H1 (cell line): ENCODE measurements at places on chromosomes 12 and 14.

DNA sequence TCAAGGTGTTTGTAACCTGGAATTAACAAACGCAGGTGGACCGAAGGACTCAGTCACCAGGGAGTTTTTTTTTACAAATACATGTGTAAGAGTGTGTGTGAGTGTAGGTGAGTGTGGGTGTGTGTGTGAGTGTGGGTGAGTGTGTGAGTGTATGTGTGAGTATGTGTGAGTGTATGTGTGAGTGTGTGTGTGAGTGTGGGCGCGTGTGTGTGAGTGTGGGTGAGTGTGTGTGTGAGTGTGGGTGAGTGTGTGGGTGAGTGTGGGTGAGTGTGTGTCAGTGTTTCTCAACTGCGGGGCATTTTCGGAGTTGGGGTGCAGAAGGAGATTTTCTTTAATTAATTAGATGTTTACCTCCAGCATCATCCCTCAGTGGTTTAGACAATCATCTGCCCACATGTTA lies 1178.8 kb downstream of the VRK1 start:
- H3K27ac ChIP-seq = no peak overlapping the region
- no peak for DNase-seq
- H3K4me1 ChIP-seq = no peaks in the 10 kb centered on the region
- no peaks in the 10 kb centered on the region for H3K36me3 ChIP-seq
- H3K4me3 ChIP-seq = no peak overlapping the region

DNA sequence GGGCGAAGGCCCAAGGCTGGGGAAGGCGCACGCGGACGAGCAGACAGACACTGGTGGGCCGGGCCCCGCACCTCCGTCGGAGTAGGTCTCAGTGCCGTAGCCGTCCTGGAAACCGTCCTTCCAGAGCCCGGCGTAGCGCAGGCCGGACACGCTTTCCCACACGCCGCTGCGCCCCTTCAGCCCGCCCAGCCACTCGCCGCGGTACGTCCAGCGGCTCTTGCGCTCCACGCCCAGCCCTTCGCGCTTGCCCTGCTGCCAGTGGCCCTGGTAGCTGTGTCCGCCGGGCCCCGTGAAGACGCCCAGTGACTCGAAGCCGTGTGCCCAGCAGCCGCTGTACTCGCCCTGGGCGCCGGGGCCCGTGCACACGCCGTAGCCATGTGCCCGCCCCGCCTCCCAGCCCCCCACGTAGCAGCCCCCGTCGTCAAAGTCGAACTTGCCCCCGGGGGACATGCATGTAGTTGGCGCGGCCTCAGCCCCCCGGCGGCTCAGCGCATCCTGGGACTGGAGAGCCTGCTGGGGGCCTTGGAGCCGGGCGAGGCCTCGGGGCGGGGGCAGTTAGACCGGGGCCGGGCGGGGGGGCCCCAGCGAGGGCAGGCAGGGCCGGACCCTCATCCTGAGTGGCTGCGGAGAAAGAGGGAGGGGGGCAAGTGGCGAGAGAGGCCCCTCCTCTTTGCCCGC lies 1.4 kb downstream of the JPH4 start:
- H3K27ac ChIP-seq = no peak overlapping the region
- peak; percentile 77 for DNase-seq
- H3K27me3 ChIP-seq = peaks cover 29% of the 10 kb centered on the region
- H3K36me3 ChIP-seq = no peaks in the 10 kb centered on the region
- peaks cover 5% of the 10 kb centered on the region for H3K4me1 ChIP-seq

- no peak overlapping the region for H3K27ac ChIP-seq
- H3K27me3 ChIP-seq = no peaks in the 10 kb centered on the region
- DNase-seq = no peak
- no peaks in the 10 kb centered on the region for H3K4me1 ChIP-seq
- H3K36me3 ChIP-seq = no peaks in the 10 kb centered on the region
- H3K4me3 ChIP-seq = no peak overlapping the region
Observed at GRCh38 chr12:8077207-8077606, 4.9 kb upstream of the NECAP1 start.

DNA sequence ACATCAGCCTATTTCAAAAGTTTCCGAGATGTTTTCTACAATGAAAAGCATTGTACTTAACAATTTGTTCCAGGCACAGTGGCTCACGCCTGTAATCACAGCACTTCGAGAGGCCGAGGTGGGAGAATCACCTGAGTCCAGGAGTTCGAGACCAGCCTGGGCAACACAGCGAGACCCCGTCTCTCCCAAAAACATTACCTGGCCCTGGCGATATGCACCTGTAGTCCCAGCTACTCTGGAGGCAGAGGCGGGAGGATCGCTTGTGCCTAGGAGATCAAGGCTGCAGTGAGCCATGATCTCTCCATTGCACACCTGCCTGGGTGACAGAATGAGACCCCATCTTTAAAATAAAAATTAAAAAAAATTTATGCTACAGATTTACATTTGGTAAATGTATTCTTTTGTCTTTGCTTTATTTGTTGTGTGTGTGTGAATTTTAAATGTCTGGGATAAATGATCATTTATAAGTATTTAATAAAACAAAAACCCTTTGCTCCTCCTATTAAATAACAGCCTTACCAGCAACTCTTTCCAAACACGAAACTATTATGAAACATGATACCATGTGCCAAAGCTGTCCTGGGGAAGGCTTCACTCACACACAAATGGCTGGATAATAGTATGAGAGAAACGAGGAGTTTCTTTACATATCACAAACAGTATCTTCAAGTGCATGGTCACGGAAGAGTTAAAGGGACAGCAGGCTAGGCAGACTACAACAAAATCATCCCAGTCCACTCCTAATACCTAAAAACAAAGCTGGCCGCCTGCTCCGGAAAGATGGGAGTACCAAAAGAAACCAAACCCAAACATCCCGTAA lies 1.1 kb downstream of the ATXN3 start:
- no peaks in the 10 kb centered on the region for H3K36me3 ChIP-seq
- H3K27me3 ChIP-seq = no peaks in the 10 kb centered on the region
- peak overlapping the region; percentile 37; the same call in 1 of the 2 replicates for H3K27ac ChIP-seq
- H3K4me3 ChIP-seq = peak overlapping the region; percentile 69

DNA sequence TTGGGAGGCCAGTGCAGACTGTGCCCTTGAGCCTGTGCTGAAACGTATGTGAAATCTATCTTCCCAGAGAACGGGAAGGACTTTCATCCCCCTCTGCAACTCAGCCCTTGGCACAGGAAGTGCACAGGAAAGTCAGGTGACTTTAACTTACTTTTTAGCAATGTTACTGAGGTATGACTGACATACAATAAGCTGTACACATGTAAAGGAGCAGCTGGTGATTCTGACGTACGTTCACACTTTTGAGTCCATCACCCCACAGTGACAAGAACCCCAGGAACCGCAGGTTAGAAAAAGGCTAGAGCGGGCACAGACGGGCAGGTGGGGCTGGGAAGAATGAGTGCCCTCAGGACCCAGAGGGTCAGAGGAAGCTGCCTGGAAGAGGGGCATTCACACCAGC lies 48.0 kb downstream of the ARL6IP4 start:
- H3K4me1 ChIP-seq = no peaks in the 10 kb centered on the region
- no peak for DNase-seq
- no peaks in the 10 kb centered on the region for H3K36me3 ChIP-seq
- no peak overlapping the region for H3K4me3 ChIP-seq

DNA sequence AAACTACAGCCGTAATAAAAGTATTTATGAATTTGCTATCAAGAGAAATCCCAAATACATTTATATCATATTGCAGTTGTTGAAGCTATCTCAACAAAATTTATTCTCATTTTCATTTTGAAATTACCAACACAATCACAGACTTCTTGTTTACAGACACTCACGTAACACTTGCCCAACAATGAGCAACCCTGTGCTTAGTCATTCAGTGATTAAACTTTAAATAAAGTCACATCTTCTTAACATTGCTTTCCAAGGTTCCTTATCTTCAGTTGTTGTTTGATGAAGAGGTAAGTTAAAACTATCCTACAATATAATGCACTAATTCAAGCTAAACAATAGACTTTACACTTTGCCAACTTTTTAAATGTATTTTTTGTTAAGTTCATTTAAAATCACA lies 601.8 kb downstream of the SLC16A7 start:
- H3K27ac ChIP-seq = no peak overlapping the region
- no peaks in the 10 kb centered on the region for H3K27me3 ChIP-seq
- no peak for DNase-seq
- H3K4me3 ChIP-seq = no peak overlapping the region
- H3K36me3 ChIP-seq = no peaks in the 10 kb centered on the region

GRCh38 chr12:25557830-25558436 lies 4.8 kb upstream of the LMNTD1 start:
- H3K4me1 ChIP-seq = no peaks in the 10 kb centered on the region
- H3K27me3 ChIP-seq = no peaks in the 10 kb centered on the region
- H3K36me3 ChIP-seq = no peaks in the 10 kb centered on the region
- no peak overlapping the region for H3K4me3 ChIP-seq

DNA sequence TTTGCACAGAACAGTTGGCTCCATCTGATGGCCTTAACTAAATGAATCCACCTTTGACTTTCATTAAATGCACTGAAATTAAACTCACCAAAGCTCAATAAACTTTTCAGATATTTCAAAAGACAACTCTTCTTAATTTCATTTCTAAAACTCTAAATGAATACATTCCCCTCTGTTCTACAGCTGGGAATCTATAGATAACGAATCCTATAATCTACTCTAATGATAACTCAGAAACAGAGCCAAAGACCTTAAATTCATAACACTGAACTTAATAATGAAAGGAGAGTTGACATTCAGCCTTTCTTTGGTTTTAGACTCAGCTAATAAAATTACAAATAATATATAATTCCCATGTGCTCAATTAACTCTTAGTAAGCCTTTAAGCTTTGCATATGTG lies 150.5 kb downstream of the KCNH5 start:
- H3K27me3 ChIP-seq = no peaks in the 10 kb centered on the region
- DNase-seq = no peak
- no peaks in the 10 kb centered on the region for H3K4me1 ChIP-seq
- no peaks in the 10 kb centered on the region for H3K36me3 ChIP-seq

- no peaks in the 10 kb centered on the region for H3K4me1 ChIP-seq
- no peaks in the 10 kb centered on the region for H3K27me3 ChIP-seq
- DNase-seq = no peak
- no peak overlapping the region for H3K4me3 ChIP-seq
Observed at GRCh38 chr12:112537710-112538396, 119.1 kb downstream of the PTPN11 start.

DNA sequence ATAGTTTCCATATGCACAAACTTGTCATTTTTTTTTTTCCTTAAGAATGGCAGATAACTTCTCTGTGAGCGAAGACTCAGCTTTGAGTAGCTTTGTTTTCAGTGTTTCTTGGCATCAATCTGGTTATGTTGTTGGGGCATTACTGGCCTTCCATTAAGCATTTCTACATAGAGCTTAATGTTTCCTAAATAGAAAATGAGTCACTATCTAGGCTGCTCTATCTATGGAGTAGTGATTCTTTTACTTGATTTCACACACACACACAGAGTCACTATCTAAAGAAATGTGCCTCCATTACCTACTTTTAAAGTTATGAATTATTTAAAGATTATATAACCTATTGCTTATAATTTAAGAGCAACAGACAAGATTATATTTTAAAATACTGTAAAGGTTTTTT lies 53.9 kb downstream of the TMEM260 start:
- peaks cover 47% of the 10 kb centered on the region for H3K36me3 ChIP-seq
- no peaks in the 10 kb centered on the region for H3K27me3 ChIP-seq
- H3K4me3 ChIP-seq = no peak overlapping the region
- no peak for DNase-seq
- H3K4me1 ChIP-seq = no peaks in the 10 kb centered on the region

DNA sequence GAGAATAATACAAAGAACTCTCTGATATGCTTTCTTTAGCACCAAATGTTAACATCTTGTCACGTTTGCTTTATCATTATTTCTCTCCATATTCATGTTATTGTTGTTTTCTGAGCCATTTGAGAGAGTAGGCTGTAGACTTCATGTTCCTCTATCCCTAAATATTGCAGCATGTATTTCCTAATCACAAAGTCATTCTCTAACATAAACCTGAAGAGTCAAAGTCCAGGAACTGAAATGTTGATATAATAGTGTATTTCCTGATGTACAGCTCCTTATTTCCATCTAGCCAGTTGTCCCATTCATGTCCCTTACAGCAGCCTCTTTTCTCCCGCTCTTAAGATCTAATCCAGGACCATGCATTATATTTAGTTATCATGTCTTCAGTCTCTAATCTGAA lies 72.8 kb downstream of the SPATS2 start:
- H3K27me3 ChIP-seq = no peaks in the 10 kb centered on the region
- no peaks in the 10 kb centered on the region for H3K4me1 ChIP-seq
- no peak overlapping the region for H3K4me3 ChIP-seq
- no peak for DNase-seq

DNA sequence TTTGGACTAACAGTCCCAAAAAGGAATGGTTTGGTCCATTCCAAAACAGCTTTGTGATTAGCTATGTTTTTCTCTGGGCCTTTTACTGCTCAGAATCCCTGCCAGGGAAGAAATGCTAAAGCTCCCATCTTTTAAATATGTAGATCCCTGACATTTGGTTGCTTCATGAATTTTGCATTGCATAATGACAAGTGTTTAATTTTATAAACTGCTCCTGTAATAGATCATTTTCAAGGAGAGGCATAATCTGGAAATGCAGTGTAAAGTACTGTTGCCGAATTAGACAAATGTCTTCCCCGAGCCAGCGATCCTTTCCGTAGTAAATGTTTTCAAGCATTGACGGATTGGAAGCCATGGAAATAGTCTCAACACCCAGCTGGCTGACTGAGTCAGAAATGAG lies 291.3 kb upstream of the PRKD1 start:
- H3K36me3 ChIP-seq = no peaks in the 10 kb centered on the region
- H3K4me3 ChIP-seq = no peak overlapping the region
- no peak overlapping the region for H3K27ac ChIP-seq
- no peaks in the 10 kb centered on the region for H3K4me1 ChIP-seq
- no peaks in the 10 kb centered on the region for H3K27me3 ChIP-seq

- no peak overlapping the region for H3K27ac ChIP-seq
- peak overlapping the region; percentile 80 for H3K4me3 ChIP-seq
- DNase-seq = no peak
- H3K4me1 ChIP-seq = no peaks in the 10 kb centered on the region
- H3K27me3 ChIP-seq = no peaks in the 10 kb centered on the region
Observed at GRCh38 chr14:34983786-34984185, 994 bp downstream of the SRP54 start.

DNA sequence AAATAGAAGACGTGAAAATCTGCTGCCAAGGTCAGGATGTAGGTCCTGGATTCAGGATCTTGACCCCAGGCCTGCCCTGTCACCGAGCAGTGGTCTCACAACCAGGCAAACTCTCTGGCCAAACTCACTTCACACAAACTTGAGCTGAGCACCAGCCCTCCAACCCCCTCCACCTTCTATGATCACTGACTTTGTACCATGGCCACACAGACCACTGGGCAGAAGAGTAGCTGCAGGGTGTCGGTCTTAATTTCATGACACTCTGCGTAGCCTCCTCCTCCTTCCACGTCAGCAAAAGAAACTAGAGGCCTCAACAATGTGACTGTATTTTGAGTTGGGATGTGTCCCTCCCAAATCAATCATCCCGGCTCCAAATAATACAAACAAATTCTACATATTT lies 7.2 kb upstream of the TBX3 start:
- H3K4me1 ChIP-seq = peaks cover 6% of the 10 kb centered on the region
- no peak for DNase-seq
- H3K4me3 ChIP-seq = no peak overlapping the region
- H3K27me3 ChIP-seq = peaks cover 100% of the 10 kb centered on the region
- H3K36me3 ChIP-seq = no peaks in the 10 kb centered on the region

DNA sequence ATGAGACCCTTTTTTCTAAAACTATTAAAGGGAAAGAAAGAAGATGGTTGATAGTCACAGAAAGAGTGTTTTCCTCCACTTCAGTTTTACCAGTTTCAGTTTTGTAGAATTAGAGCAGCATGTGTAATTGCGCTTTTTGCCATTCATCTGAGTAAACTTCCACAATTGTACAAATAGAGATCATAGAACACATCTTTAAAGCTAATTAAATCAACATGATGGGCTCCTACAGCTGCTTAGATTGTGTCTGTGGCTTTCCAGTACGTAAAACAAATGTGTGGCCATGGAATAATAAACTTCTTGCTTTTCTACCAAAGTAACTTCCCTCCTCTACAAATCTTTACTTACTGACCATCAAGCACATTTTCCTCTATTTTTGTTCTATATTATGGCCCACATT lies 84.2 kb upstream of the LRIG3 start:
- no peak overlapping the region for H3K27ac ChIP-seq
- H3K36me3 ChIP-seq = no peaks in the 10 kb centered on the region
- no peaks in the 10 kb centered on the region for H3K27me3 ChIP-seq
